ENCODE measurements at places on chromosomes 1 and 21.

- no peak for DNase-seq
Measured at GRCh38 chr1:232477728-232478127, 152.2 kb downstream of the SIPA1L2 start.

DNA sequence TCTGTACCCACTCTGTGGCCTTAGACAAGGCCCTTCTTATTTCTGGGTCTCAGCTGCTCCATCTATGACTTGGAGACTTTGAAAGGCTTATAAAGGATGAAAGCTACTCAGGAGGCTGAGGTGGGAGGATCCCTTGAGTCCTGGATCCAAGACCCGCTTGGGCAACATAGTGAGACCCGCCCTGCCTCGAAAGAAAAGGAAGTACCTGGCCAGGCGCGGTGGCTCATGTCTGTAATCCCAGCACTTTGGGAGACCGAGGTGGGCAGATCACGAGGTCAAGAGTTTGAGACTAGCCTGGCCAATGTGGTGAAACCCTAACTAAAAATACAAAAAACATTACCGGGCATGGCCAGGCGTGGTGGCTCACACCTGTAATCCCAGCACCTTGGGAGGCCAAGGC, 13.4 kb downstream of the ID3 start:
- no peak for DNase-seq

- no peak for DNase-seq
Measured at GRCh38 chr1:167665469-167665868, 35.4 kb downstream of the RCSD1 start.

DNA sequence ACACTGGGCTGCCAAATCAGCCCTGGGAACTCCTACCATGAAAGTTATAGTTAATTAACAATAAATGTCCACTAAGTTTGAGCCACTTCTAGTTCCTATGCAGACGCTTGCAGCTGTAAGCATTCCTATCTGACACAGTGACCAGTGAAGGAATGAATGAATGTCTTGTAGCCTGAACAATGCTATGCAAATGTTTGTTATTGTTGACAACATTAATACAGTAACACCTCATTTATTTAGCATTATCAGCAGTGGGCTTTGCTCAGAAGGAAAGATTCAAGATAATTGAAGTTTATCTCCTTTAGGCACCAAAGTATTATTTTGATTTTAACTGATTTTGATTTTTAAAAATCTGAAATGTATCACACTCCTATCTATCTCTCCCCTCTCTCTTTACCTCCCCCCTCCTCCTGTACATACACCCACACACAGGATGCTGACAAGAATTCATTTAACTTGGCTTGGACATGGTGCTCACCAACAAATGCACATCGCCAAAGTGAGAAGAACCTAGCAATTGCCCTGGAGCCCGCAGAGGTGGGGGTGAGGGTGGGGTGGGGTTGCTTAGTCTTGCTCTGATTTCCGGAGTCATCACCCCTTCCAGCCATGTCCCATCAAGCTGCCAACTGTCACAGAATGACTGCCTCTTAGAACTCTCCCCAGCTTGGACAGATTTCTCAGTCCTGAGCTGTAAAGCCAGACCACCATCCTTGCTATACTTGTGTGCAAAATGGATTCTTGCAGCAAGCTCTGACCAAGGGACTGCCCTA, 215.3 kb upstream of the CSF3R start:
- DNase-seq = no peak

DNA sequence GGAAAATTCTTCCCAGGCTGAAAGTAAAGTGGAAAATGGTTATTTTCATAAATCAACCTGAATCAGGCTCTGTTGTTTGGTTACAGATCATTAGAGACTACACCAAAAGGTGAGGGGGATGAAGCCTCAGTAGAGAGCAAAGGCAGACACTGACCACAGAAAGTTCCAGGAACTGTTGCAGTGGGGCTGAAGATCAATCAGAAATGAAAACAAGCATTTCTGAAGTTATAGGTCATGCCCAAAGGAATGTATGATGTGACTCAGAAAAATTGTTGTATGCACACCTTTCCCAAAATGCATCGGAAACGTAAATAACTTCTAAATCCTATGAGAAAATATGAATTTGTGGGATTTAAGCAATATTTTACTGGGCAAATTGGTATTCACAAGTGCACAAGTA, 63.3 kb downstream of the FYB2 start:
- no peak for DNase-seq

- no peak for DNase-seq
Measured at GRCh38 chr1:20028726-20029125, 41.3 kb upstream of the PLA2G5 start.

GRCh38 chr21:31394309-31394708, 50.2 kb upstream of the TIAM1 start:
- no peak for DNase-seq
